Activated CD8-positive, alpha-beta memory T cell treated with anti-CD3 and anti-CD28 coated beads for 1 hour (primary cell): ENCODE measurements at places on chromosomes 2 and 18.

GRCh38 chr2:227103583-227103982 lies 60.4 kb downstream of the COL4A4 start:
- DNase-seq: no peak

DNA sequence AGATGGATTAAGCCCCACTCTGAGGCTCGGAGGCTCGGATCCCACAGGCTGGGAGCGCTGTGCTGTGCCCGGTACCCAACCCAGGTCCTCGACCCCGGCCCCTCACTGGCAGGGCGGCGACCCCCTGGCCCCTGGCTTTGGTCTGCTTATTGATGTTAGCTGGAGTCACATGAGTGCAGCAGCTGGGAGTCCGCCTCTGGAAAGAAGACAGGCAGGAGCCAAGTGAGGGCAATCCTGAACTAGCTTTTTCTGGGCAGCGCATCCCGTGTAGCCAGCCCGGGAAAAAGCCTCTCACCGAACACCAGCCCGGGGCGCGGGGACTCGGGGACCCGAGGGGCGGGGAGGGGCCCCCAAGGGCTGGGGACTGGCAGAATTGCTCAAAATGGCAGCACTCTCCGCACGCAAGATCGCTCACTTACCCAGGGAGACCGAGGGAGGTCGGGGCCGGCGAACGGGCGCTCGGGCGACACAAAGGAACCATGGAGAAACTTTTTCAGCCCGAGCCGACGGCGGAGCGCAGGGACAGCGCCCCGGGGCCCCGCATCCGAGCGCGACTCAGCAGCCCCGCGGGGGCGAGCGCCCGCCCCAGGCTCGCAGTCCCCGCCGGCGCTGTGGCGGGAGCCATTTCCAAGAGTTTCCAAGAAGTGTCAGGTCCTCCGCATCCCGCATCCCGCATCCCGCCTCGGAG lies 567 bp downstream of the TMEM200C start:
- DNase-seq: no peak

DNA sequence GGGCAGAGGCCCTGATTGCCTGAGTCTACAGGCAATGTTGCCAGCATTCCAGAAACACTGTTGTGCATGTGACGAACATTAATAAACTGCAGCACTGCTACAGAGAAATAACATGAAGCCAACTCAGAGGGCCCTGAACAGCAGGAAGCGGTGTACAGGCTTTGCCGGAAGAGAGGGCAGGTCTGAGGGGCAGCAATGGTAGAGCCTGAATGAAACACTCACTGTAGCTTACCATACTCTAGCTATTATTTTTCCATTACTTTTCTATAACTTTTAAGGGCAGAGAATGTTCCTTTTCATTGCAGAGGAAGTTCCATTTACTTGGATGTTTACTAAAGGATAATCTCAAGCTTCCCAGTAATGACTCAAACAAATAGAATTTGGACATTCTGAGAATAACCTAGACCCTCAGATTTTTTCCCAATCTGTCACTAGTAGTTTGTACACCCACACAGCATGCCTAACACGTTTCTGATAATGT lies 150.4 kb downstream of the MTX2 start:
- DNase-seq: no peak

GRCh38 chr2:77488141-77488540 lies 34.0 kb downstream of the LRRTM4 start:
- DNase-seq: no peak

DNA sequence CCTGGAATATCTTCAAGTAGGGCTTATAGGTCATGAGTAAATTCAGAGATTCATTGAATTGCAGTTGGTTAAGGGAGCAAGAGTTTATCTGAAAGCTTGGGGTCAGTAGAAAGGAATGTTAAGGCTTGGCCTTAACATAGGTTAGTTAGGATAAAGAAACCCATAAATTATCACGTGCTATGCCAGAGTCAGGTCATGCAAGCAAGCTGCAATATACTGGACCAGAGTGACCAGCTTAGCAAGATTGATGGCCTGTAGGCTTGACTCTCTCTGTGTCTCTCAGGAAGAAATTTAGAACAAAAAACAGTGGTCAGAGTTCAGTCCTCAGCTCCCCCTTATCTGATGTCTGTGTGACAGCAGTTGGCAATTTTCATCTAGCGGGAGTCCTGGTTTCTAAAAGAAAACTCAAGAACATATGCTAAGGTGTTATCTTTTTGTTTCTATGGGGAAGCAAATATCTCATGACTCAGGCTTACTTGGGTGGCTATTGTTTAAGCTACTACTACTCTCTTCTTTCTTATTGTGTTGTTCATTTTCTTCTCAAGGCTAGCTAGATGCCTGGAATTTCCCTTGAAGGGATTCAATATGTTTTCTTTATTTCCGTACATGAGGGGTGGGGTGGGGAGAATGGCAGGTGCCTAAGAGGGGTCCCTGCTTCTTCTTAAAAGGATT lies 28.7 kb upstream of the MARCO start:
- DNase-seq: no peak

GRCh38 chr18:49193897-49194296 lies 243.1 kb upstream of the SMAD7 start:
- DNase-seq: no peak
